HCT116 (cell line): ENCODE measurements at places on chromosomes 12 and 14.
A peak's percentile ranks its signal among the peaks of the same experiment; 100 is the strongest.

GRCh38 chr12:107635139-107635538 lies 50.5 kb upstream of the PWP1 start:
- DNase-seq: no peak

DNA sequence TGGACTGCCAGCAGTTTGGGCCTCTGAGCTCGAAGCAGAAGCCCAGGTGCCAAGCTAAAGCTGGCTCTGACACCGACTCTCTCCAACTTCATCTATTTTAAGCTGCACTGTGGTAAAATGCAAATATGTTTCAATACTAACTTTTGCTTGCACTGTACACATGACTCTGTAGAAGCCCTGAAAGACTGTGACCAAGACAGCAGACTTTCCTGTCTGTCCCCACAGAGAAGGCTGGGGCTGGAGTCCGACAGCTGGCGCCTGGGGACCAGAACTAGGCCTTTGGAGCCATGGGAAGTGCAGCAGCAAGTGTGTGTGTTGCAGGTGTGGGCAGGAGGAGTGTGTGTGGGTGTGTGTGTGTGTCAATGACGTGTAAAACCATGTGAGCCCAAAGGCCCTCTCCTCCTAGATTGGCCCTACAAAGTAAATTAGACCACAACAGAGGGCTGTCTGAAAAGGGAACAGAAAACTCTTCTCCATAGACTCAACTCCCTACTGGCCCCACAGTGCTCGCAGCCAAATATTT lies 16.4 kb upstream of the RAB35 start:
- no peak for DNase-seq

DNA sequence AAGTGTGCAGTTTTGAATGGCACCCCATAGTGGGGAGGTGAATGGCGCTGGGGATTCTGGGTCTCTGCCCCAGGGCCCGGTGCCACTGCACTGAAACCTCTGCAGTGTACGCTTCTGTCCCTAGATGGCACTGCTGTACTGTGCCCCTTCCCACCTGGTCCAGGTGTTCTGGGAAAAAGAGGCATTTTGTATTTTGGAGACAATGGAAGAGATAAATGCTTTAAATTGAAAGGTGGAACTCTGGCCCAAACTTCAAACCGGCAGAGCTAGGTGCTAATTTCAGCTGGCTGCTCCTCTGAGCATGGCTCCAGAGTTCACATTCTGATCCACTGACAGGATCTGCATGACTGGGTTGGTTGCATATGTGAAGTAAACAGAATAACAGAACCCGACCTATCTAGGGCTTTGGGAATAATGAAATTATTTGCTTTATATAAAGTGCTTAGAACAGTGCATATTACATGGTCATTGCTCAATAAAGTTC lies 52.2 kb downstream of the KRT80 start:
- DNase-seq: no peak

- no peak for DNase-seq
These were observed 114.0 kb upstream of the PRB2 start for GRCh38 chr12:11509326-11509725.

GRCh38 chr14:92686900-92687427 lies 61.5 kb downstream of the LGMN start:
- peak; percentile 33 for DNase-seq

DNA sequence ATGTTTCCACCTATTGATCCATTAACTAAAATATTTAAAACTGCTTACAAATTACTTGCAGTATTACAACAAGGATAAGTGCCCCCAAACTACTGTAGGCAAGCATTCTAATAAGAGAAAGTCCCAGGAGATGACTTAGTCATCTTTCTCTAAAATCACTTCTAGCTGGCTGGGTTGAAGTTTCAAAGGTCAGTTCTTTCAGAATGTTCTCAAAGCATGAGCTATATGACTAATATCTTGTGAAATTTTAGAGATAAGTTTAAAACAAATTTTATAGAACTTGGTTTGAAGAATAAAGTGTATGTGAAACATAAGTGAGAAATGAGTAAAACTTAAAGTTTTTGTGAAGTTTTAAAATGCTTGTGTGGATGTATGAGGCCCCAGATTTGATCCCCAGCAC lies 24.3 kb upstream of the OR6J1 start:
- no peak for DNase-seq

DNA sequence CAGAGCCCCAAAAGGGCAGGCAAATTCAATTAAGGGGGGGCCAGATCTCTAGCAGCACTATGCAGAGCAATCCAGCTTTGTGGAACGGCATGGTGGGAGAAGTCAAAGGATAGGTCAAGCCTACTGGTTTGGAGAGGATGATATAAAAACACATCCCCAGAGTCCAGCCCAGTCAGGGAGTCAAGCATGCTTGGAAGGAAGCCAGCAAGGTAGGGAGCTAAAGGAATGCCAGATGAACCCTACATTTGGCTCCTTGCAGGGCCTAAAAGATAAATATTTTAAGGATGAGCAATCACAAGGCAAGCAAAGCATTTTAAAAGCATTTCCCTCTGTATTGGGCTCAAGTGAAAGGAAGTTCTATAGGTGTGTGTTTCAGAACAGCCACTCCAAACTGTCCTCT lies 21.4 kb downstream of the KCTD10 start:
- DNase-seq: no peak

GRCh38 chr12:11600199-11600598 lies 49.3 kb upstream of the ETV6 start:
- DNase-seq: no peak

DNA sequence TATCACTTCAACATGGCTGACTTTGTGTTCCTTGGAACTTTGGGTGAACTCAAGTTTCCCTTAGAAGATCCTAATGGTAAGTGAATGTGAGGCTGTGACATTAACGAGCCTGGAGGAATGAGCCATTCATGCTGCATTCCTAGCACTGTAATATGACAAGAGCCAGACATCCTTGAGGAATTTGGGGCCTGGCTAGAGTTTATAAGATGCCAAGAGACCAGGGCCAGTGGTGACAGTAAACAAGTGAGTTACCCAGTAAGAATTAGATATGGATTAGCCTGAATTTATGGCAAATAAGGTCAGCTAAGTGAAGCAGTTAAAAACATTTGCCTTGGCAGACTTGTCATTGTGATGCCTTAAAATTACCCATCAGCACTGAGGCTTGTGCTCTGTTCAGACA lies 232.4 kb downstream of the AKAP6 start:
- no peak for DNase-seq
